Peyer's patch (tissue), 4 donors: ENCODE measurements at places on chromosomes 6 and 20. TPM values are rescaled to one million over a fixed set of nuclear protein-coding genes. Genes with fewer than 3 reads are reported as not detected.

DNA sequence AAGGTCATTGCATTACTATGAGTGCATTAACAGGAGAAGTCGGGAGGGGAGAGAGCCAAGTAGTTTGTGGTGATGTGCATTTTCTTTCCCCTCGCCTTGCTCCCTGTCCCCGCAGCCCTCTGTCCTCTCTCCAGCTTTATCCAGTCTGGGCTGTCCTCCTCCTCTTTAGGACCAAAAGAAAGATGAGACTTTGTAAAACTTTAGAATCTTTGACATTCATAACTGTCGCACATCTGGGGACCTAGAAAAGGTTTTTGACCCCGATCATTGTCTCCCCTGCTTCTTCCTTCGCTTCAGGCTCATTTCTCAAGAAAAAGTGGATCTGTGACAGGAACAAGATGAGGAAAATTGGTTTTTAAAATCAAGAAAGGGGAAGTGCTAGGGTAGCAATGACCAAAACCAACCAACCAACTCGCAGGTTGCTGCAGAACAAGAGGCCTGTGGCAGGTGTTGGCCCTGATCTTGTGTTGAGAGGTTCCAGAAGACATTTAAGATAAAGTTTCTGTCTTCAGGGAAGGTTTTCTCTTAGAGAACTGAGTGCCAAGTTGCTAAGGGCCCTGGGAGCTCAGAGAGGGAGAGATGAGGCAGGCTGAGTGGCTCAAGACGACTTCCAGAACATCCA lies 17.6 kb downstream of the SYTL3 start:
- peaks cover 16% of the 10 kb centered on the region for H3K4me1 ChIP-seq
- H3K27me3 ChIP-seq = no peaks in the 10 kb centered on the region
- no peak overlapping the region for H3K4me3 ChIP-seq
- H3K36me3 ChIP-seq = no peaks in the 10 kb centered on the region

GRCh38 chr6:137820952-137821351 lies 46.1 kb upstream of the TNFAIP3 start:
- H3K36me3 ChIP-seq = no peaks in the 10 kb centered on the region
- no peak overlapping the region for H3K27ac ChIP-seq
- H3K27me3 ChIP-seq = no peaks in the 10 kb centered on the region
- no peak for DNase-seq
- no peaks in the 10 kb centered on the region for H3K4me1 ChIP-seq
- no peak overlapping the region for H3K4me3 ChIP-seq

DNA sequence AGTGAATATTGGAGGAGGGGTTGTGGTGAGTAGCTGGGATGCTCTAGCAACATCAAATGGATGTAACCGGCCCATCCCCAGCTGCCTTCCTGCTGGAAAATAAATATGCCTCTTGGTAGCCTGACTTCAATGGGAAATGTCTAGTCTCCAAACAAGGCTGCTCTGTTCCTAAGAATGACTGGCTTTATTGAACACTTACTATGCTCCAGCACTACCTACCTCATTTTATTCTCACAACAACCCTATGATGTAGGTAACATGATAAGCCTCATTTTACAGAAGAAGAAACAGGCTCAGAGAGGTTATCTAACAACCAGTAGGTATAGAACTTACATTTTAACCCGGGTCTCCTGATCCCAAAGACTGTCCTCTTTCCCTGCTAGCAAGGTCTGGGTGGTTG lies 93.6 kb downstream of the FYN start:
- H3K36me3 ChIP-seq = no peaks in the 10 kb centered on the region
- H3K27me3 ChIP-seq = no peaks in the 10 kb centered on the region
- H3K4me1 ChIP-seq = no peaks in the 10 kb centered on the region
- DNase-seq = no peak
- no peak overlapping the region for H3K4me3 ChIP-seq
- H3K27ac ChIP-seq = no peak overlapping the region

GRCh38 chr6:40788661-40789655 lies 201.8 kb upstream of the LRFN2 start:
- H3K27ac ChIP-seq = no peak overlapping the region
- H3K27me3 ChIP-seq = no peaks in the 10 kb centered on the region
- no peak for DNase-seq

- H3K4me1 ChIP-seq = peaks cover 37% of the 10 kb centered on the region
- H3K27ac ChIP-seq = no peak overlapping the region
- no peaks in the 10 kb centered on the region for H3K36me3 ChIP-seq
- DNase-seq = no peak
- H3K4me3 ChIP-seq = no peak overlapping the region
Observed at GRCh38 chr6:158711264-158711663, 61.4 kb downstream of the SYTL3 start.

DNA sequence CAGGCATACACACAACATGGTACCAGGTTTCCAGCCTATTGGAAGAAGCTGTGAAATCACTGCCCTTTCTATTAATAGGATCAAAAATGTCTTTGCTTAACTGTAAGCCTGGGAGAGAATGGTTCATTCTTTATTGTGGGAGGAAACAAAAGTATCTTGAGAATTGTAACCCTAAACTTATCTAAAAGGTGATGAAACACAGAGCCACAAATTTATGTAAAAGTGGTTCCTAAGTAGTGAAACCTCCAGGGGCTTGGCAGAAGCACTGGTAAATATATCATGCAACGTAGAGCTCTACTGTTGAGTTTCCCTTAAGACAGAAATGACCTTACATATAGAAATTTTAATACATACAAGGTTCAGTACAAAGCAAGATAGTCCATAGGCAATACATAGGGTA lies 17.2 kb upstream of the NOX3 start:
- no peak for DNase-seq
- no peaks in the 10 kb centered on the region for H3K27me3 ChIP-seq
- H3K27ac ChIP-seq = no peak overlapping the region
- no peak overlapping the region for H3K4me3 ChIP-seq
- H3K36me3 ChIP-seq = no peaks in the 10 kb centered on the region
- no peaks in the 10 kb centered on the region for H3K4me1 ChIP-seq

CCN5 gene
- total RNA-seq = 32.2 TPM

FOXP4 gene
- 18.2 TPM for total RNA-seq

SLC35F1 gene
- 0.40 TPM for total RNA-seq
